ENCODE measurements at places on chromosomes 13 and 19.

GRCh38 chr13:113812178-113813040 is 51.5 kb downstream of the GAS6 start:
- no peak for DNase-seq

DNA sequence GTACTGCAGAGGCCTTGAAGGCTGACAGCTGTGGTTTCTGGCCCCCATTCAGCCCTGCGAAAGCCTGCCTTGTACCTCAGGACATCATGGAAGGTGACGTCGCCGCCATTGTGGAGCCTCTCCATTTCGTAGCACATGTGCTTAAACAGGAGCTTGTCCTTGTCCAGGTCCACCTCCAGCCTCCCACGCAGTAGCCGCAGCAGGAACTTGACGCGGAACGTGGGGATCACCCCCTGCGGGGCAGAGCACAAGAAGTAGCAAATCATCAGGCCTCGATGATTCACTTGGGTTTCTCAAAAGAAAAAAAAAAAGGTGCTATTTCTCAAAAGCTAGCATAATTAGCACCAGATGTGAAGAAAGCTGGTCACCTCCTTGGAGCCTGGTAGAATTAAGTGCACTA is 351.0 kb downstream of the NALCN start:
- DNase-seq: no peak

DNA sequence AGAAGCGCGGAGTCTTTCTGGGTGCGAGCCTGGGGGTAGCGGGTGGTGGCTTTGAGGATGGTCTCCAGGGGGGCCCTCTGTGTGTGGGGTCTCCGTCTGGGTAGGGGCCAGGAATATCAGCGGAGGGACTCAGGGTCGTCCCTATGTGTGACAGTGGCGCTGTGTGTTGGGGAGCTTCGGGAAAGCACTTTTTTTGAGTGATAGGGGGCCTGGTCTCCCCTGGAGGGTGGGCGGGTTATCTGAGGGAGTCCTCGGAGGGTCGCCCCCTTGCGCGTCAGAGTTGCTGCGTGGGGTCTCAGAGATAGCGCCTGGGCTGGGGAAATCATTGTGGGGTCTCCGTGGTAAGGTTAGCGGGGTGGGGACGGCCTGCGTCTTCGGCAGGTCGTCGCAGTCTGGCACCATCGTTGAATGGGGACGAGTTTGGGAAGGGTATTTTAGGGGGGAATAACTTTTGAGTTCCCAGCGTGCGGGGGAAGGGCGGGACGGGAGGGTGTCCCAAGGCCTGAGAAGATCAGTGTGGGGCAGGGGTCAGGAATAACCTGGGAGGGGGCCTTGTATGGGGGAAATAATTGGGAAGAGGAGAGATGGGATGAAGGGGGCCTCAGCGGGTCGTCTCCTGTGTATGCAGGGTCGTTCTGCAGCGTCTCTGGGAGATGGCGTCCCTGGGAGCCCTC is 857 bp downstream of the IER2 start:
- no peak for DNase-seq

GRCh38 chr13:76879203-76879882 is 6.9 kb downstream of the KCTD12 start:
- DNase-seq: peak; percentile 82

DNA sequence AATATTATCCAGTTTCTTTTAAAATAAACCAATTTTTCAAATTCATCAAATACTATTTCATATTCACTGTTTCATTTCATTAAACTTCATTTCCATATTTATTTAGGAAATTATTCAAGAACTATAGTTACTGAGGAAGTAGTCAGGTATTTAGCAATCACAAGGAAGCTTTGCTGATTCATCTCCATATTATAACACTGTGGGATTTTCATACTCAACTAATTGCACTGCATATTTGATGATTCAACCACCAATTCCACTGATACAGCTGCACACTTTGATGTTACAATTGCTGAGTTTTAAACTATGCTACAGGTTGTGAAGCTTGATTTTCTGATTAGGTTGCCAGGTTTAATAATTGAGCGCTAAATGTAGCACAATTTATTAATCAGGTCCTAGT is 556.8 kb upstream of the SLITRK1 start:
- DNase-seq: no peak

DNA sequence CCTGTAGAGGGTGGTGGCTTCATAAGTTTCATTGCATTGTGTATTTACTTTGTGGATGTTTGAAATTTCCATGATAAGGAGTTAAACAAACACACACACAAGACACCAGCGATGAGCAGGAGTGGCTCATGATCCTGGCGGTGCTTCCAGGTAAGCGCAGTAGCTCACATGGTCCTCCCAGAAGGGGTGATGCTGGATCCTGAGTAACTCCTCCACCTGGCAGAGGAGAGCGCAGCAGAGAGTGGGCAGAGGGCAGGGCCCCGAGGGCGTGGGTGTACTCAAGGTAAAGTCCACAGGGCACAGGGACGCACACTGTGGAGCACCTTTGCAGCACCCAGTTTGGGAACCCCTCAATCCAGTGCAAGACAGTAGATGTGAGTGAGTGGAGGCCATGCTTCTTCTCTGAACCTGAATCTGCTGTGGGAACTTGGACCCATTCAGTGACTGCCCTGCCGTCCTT is 54.0 kb downstream of the RFX2 start:
- no peak for DNase-seq

DNA sequence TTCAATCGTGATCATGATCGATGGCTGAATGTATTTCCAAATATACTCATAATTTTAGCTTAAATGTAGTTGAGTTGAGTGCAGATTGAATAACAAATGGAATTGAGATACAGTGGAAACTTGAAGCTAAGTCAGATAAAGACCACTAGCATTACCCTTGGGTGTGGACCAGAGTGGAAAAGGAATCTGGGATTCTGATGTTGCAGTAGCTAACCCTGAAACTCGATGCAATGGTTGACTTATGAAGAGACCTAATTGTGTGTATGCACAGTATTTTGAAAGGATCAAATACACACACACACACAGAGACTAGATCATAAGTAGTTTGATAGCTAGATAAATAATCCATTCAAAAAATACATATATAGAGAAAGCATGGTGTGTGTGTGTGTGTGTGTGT is 135.8 kb downstream of the RXFP2 start:
- DNase-seq: no peak
